ENCODE measurements at places on chromosomes 5 and 9. TPM values are rescaled to one million over a fixed set of nuclear protein-coding genes. Genes with fewer than 3 reads are reported as not detected.

DDX46 gene
- 78.3 TPM for total RNA-seq

- H3K27ac ChIP-seq, result no peak overlapping the region
- H3K4me3 ChIP-seq, result no peak overlapping the region
- no peaks in the 10 kb centered on the region for H3K4me1 ChIP-seq
- H3K36me3 ChIP-seq, result no peaks in the 10 kb centered on the region
- no peaks in the 10 kb centered on the region for H3K27me3 ChIP-seq
- no peak for DNase-seq
Observed at GRCh38 chr5:9112520-9113291, 433.2 kb downstream of the SEMA5A start.

BAAT gene
- total RNA-seq, result 0.10 TPM

DNA sequence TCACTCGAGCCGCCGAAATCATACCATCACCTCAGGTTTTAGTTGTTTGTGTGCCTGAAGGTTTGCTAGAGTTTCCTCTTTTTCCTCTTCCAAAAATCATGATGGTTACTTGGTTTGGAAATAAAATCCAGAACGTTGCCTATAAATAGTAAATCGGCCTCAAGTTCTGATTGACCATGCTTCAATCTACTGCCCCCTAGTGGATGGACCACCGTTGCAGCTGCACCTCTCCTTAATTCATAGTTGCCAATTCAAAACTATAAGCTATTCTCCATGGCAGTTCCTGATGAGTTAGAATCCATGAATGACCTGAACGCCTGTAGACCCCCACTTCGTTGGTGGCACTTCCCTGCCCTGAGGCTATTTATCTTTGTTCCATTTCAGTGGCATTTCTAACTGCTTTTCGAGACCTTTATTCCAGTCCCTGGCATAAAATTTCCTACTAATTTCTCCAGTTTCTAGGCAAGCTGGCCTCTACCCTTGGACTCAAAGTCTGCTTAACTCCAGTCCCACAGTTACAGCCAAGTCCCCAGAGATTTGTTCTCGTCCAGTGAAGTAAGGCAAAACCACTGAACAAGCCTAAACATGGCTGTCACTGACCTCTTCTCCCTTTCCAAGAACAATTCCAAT lies 422.6 kb downstream of the EFNA5 start:
- peaks cover 5% of the 10 kb centered on the region for H3K27me3 ChIP-seq
- no peak overlapping the region for H3K4me3 ChIP-seq
- DNase-seq, result peak; percentile 17
- H3K27ac ChIP-seq, result no peak overlapping the region

GRCh38 chr5:65078331-65078730 lies 309.6 kb downstream of the CWC27 start:
- no peak for DNase-seq
- H3K27me3 ChIP-seq, result no peaks in the 10 kb centered on the region
- H3K4me3 ChIP-seq, result no peak overlapping the region
- H3K36me3 ChIP-seq, result no peaks in the 10 kb centered on the region
- H3K4me1 ChIP-seq, result peaks cover 11% of the 10 kb centered on the region

KLHL9 gene
- total RNA-seq, result 13.6 TPM

FAM78A gene
- total RNA-seq, result 37.4 TPM

DNA sequence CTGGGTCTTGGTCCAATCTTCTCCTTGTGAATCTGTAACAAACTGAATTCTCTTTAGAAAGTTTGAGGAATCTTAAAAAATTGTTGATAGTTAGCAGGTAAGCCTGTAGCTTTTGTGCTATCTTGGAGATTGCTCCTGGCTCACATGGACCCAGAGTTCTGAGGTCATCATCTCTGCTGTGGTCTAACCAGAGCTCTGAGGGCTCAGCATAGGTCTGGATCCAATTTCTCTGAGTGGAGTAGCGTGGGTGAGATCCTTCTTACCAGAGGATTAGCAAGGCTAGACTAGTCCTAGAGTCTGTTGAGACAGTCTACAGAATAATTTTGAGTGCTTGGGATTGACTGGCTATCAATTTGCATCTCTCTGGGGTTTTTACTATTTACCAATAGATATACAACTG lies 60.5 kb upstream of the IL6ST start:
- no peaks in the 10 kb centered on the region for H3K27me3 ChIP-seq
- no peak for DNase-seq
- peaks cover 65% of the 10 kb centered on the region for H3K4me1 ChIP-seq
- H3K4me3 ChIP-seq, result no peak overlapping the region

DNA sequence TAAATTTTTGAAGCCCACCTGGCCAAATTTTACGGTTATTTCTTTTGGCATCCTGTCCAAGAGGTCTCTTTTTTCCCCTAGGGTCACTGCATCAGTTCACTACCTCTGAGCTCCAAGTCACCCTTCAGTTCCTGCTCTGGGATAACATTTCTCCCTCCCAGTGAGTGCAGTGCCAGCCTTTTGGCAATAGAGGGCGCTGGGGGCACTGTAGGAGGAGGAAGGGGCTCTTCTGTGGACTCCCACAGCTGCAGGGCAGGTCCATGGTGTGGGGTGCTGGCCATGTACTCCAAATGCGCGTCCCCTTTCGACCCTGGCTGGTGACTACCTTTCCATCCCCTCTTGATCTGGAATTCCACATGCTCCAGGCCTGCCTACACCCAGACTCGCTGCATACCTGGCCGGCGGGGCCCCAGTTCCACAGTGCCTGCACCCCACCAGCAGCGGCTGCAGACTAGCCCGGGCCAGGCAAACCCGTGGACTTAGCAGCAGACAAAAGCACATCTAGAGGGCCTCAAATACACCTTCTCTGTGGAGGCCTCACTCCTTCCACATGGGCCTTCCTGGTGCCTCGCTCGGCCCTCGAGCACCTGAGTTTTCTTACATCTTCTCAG lies 20.3 kb upstream of the NINJ1 start:
- no peaks in the 10 kb centered on the region for H3K27me3 ChIP-seq
- H3K36me3 ChIP-seq, result no peaks in the 10 kb centered on the region
- no peak overlapping the region for H3K27ac ChIP-seq
- DNase-seq, result peak; percentile 36
- peaks cover 8% of the 10 kb centered on the region for H3K4me1 ChIP-seq

DNA sequence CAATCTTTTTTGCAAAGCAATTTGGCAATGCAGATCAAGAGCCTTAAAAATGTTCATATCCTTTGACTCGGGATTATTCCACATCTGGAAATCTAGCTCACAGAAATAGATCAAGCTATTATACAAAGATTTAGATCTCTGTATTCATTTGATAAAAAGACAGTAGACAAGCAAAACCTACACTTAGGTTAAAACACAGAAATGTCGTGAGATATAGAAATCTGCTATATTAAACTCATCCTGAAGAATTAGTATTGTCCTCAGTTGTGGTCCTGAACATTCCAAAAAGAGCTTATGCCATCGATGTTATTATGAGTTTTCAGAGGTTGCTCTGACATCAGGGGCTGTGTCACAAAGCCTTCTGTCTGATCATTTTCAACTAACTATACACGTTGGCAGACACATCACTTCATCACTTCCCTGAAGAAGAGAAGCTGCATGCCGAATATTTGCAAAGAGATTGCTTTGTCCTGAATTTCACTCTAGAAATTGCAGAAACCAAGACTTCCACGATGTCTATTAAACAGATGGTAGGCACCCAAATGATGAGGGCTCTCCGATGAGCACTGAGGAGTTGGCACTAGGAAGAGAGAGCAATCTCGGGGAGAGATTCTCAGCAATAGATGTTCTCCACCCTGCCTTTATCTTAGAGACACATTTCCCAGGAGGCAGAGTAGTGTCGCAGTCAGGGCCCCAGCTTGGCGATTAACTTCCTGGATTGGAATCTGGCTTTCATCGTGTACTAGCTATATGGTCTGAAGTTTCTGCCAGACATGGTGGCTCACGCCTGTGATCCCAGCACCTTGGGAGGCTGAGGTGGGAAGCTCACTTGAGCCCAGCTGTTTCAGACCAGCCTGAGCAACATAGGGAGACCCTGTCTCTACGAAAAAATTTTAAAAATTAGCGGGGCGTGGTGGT lies 1.9 kb upstream of the UBTD2 start:
- H3K36me3 ChIP-seq, result no peaks in the 10 kb centered on the region
- H3K4me1 ChIP-seq, result peaks cover 27% of the 10 kb centered on the region
- no peaks in the 10 kb centered on the region for H3K27me3 ChIP-seq
- no peak overlapping the region for H3K27ac ChIP-seq

NNT gene
- total RNA-seq, result 71.8 TPM

GRCh38 chr5:30849931-30850710 lies 343.4 kb upstream of the CDH6 start:
- DNase-seq, result no peak
- no peaks in the 10 kb centered on the region for H3K4me1 ChIP-seq
- H3K4me3 ChIP-seq, result no peak overlapping the region

DNA sequence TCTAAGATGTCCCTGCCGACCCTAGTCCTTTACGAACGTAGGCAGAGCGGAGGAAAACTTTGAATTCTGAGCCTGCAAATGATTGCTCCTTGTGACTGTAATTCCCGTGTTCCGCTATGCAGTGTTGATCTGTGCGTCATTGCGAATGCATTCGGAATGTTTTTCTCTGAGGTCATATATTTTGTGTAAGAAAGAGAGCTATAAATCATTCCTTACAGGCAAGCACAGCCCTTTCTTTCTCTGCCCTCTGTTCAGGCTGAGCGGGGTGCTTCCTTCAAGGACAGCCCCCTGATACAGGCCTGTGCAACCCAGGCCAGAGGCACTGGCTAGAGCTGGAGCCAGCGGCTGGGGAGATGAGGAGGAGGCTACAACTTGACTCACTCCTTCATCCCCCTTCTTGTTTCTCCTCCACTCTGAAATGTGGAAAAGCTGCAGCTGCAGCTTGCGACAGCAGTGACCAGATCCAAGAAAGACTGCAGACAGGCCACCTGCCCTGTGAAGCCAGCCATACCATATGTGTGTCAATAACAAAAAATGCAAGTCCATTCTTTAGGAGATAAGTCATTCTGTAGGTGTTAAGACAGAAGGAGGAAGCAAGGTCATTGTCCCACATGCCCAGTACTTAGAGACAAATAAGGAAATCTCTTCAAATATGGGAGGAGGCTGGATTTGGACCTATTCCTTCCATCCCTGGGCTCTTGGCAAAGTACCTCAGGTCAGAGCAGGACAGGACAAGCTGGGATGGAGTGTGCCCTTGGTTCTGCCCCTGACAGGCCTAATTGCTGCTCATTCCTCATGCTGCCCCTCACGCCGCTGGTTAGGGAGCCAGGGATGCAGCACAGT lies 345.7 kb upstream of the WWC1 start:
- H3K36me3 ChIP-seq, result no peaks in the 10 kb centered on the region
- H3K27me3 ChIP-seq, result no peaks in the 10 kb centered on the region
- no peak for DNase-seq

SV2C gene
- not detected for total RNA-seq

GABRA6 gene
- total RNA-seq, result not detected

- no peak for DNase-seq
- H3K4me1 ChIP-seq, result no peaks in the 10 kb centered on the region
Observed at GRCh38 chr9:88106492-88106891, 31.8 kb downstream of the SPATA31C2 start.

GRCh38 chr5:171342362-171343111 lies 33.5 kb downstream of the TLX3 start:
- H3K27ac ChIP-seq, result no peak overlapping the region
- H3K4me1 ChIP-seq, result no peaks in the 10 kb centered on the region
- H3K27me3 ChIP-seq, result peaks cover 17% of the 10 kb centered on the region
- DNase-seq, result peak; percentile 16
- no peaks in the 10 kb centered on the region for H3K36me3 ChIP-seq
- no peak overlapping the region for H3K4me3 ChIP-seq

PCDHAC1 gene
- not detected for total RNA-seq

All from activated naive CD8-positive, alpha-beta T cell treated with anti-CD3 and anti-CD28 coated beads for 36 hours (primary cell).